ENCODE measurements at places on chromosomes 12 and 14.
A peak's percentile ranks its signal among the peaks of the same experiment; 100 is the strongest.

DNA sequence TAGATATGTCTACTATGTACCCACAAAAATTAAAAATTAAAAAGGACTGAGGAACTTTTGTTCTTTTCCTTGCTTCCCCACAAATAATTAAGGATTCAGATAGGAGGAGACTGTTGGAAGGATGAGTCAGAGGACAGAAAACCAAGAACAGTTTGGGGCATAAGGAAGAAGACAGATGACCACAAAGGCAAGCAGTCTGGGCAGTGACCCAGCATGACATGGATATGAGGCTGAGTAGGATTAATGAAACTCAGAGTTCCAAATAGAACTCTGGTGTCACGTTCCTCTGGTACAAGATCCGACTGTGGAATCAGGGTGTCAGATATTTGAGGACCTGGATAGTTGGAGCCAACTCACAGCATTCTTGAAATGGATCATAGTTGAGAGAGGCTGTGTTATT is 89.3 kb upstream of the SLC38A4 start:
- DNase-seq = peak; percentile 90

DNA sequence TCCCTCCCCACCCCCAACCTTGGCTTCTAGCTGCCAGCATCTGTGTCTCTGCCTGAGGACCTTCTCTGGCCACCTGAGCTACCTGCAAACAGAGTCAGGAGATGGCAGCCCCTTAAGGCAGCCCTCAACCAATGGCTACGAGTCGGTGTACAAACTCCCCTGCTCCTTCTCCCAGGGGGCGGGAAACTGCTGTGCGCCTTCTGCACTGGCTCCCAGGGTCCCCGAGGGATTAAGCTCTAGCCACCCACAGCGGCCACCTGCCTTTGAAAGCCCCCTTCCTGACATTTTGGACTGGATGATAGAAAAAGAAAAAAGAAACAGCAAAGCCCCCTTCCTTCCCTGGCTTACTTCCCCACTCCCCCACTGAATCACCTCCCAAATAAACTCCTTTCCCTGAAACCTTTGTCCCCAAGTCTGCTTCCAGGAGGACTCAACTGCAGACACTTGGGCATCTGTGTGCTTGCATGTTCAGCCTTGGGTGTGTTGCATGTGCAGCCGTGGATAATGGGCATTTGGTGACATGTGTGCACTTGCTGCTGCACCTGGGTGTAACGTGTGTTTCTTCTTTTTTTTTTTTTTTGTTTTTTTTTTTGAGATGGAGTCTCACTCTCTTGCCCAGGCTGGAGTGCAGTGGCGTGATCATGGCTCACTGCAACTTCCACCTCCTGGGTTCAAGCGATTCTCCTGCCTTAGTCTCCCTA is 6.0 kb downstream of the SDS start:
- no peak for DNase-seq

DNA sequence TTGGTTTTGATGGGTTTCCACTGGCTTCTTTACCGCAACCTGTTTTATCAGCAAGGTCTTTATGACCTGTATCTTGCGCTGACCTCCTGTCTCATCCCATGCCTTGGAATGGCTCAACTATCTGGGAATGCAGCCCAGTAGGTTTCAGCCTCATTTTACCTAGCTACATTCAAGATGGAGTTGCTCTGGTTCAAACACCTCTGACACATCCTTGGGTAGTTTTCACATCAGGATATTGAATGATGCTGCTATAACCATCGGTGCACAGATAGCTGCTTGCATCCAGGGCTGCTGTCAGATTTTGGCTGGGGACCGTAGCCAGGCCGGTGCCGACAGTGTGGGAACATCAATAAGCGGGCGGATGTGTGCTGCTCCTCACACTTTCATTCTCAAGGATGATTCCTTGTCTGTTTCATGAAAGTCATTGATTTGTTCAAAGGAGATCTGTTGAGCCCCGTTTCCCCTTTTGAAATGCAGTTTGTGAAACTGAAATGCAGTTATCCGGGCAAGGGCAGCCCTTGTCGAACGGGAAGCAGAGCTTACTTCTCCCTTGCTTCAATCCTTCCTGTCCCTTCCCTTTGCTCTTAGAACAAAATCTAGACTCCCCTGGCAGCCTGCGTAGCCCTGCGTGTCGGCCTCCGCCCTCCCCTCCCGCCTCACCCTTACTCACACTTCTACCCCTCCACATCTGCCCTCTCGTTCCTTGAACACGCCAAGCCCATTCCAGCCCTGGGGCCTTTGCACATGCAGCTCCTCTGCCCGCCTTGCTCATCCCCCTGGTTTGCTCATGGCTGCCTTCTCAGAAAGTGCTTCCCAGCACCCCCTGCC is 49.2 kb upstream of the NCOR2 start:
- DNase-seq = no peak

DNA sequence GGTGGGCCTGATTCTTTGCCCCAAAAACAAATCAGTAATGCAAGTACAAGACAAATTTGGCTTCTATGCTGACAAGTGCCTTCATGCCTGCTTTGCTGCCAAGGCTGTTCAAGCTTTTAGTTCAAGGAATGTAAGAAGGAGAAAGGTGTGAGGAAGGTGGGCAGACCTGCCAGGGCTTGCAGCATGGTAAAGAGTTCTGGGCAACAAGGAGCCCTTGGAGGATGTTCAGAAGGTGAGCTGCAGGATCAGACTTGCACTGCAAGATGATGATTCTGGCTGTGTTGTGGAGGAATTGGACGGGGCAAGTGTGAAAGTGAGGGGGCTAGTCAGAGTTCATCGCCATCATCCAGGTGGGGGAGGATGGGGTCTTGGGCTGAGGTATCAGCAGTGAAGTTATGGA is 167.9 kb downstream of the NUAK1 start:
- no peak for DNase-seq

DNA sequence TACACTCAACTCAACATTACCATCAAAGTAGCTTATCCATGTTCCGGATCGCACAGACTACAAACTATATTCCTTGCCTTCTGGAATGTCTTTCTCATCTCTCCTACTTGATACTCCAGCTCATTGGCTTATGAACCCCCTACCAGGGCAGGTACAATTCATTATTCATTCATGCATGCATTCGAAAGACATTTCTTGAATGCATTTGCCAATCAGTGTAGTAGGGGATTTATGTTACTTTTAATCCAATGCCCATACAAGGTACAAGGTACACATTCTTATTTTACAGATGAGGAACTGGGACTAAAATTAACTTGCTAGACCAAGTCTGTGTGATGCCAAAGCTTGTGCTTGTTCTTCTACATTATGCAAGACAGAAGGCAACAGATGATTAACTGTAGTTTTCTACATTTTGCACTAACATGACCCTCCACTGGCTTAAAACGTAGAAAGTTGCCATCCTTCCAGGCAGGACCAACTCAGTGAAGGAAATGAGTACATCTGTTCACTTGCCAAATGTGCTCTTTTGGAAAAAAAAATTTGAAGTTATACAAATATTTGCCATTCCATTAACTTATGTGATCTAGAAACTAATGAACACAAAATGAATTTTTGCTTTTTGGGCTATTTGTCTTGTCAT is 53.8 kb upstream of the KCNJ8 start:
- DNase-seq = peak; percentile 36

- no peak for DNase-seq
Measured at GRCh38 chr12:90337018-90337417, 618.0 kb downstream of the CCER1 start.

- DNase-seq = no peak
Measured at GRCh38 chr12:17076028-17076744, 470.2 kb upstream of the LMO3 start.

DNA sequence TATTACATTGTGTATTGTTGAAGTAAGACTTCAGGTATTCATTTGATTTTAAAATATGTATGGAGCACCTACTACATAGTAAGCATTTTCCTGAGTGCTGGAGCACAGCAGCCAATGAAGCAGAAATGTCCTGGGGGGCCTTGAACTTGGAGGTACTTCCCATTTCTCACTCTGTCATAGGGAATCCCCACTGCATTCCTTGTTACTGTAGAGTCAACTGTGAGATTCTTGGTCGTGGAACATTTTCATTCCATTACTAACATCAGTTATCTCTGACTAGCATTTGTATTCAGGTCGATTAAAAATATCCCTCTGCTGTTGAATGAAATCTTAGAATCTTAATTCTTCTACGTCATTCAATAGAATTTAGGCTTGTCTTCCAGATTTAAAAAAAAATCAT is 66.7 kb downstream of the PDE3A start:
- DNase-seq = no peak

GRCh38 chr14:31268216-31268615 is 60.6 kb upstream of the HECTD1 start:
- DNase-seq = no peak

DNA sequence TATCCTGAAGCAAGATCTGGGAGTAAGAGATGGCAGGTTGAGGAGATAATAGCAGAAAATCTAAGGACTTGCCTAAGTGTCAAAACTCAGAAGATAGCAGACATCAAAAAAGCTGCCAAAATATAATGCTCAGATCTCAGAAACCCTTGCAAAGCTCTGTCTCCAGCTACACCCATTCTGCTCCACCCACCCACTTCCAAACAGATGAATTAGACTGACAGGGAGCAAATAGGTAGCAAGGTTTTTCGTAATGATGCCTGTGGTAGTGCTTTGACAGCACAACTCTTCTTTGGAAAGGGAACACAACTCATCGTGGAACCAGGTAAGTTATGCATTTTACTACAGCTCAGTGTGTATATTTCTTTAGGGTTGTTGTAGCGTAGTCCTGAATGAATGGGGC is 132.6 kb downstream of the DAD1 start:
- no peak for DNase-seq

- DNase-seq = no peak
Measured at GRCh38 chr12:65156366-65156841, 13.0 kb upstream of the LEMD3 start.

- DNase-seq = no peak
Measured at GRCh38 chr12:62078020-62078419, 182.2 kb upstream of the USP15 start.

DNA sequence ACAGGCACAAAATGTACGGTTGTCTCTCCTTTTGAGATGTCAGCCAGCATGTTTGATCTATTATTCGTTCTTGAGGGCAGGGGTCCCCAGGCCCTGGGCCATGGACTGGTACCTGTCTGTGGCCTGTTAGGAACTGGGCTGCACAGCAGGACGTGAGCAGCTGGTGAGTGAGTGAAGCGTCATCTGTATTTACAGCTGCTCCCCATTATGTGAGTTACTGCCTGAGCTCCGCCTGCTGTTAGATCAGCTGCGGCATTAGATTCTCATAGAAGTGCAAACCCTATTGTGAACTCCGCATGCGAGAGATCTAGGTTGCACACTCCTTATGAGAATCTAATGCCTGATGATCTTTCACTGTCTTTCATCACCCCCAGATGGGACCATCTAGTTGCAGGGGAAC is 41.4 kb upstream of the SCN8A start:
- DNase-seq = no peak

GRCh38 chr12:19741132-19741489 is 301.8 kb downstream of the AEBP2 start:
- DNase-seq = no peak

DNA sequence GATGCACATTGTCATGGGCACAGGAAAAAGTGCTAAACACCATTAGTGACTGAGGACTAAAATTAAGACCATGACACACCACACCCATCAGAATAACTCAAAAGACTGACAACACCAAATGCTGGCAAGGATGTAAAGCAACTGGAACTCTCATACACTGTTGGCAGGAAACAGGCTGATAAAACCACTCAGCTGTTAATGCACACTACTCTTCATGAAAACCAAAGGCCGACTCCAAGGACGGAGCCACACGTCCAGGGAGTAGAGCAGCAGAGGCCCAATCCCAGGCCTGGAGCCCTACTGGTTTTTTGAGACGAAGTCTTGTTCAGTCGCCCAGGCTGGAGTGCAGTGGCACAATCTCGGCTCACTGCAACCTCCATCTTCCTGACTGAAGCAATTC is 6.4 kb downstream of the RAD52 start:
- DNase-seq = peak; percentile 15

- no peak for DNase-seq
Measured at GRCh38 chr12:79547735-79548609, 142.8 kb downstream of the PAWR start.

DNA sequence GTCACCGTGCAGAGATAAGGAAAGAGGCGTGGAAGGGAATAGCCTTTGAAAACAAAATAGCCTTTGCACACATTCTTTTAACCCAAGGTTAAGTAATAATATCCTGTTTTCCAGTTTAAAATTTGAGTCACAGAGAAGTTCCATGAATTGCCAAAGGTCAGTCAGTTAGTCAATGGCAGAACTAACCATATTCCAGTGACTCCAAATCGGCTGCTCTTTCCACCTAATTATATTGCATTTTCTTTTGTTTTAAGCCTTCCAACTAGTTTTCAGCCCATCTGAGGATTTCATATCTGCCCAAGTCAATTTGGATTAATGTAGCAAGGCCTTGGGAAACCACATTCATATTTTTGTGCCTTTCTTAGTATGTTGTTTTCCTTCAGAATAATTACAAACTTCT is 373.0 kb downstream of the CCDC91 start:
- no peak for DNase-seq

DNA sequence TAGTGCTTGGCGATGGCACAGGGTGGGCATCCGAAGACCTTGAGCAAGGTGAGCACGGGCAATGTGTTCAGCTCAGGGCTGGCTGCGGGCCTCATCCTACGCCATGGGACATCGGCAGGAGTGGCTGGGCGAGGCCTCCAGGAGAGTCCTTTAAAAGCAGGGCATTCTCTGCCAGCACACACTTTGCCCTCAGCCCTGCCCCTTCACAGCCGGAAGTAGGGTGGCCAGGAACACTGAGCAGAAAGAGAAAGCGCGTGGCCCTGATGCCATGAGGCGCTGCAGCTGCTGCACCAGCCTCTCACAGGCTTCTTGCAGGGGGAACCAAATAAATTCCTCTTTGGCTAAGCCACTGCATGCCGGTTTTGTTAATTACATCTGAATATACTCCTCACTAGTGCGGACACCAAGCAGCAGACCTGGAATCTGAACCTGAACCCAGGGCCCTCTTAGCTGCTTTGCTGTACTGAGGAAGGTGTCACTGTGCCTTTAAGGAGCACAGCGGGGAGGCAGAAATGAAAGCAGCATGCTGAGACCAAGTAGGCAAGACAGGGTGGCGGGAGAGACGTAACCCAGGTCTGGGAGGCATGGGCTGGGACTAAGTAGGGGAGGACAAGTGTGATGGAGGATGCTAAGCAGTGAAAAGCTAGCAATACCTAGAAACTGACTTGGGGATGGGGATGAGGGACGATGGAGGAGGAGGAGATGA is 155.2 kb downstream of the TTC7B start:
- DNase-seq = no peak

GRCh38 chr12:3777206-3777809 is 24.4 kb upstream of the CRACR2A start:
- DNase-seq = no peak

DNA sequence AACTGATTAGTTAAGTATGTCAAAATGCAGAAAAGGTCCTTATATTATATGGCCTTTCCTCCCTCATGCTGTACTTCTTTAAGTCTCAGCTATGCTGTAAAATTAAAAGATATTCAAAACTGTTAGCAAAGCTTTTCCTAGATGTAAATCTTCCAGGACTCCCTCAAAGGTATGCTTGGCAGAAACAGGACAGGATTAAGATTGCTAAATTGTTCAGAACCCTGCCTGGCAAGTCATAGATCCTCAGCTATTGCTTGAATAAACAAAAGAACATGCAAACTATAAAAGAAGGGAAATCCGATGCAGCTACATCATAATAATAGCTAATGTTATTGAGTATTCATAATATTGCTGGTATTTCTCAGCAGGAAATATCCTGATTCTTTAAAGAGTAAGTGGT is 322.6 kb downstream of the CCDC91 start:
- DNase-seq = no peak

GRCh38 chr12:14723763-14724162 is 27.4 kb upstream of the GUCY2C start:
- DNase-seq = no peak
